ENCODE measurements at places on chromosomes 13 and 19.

DNA sequence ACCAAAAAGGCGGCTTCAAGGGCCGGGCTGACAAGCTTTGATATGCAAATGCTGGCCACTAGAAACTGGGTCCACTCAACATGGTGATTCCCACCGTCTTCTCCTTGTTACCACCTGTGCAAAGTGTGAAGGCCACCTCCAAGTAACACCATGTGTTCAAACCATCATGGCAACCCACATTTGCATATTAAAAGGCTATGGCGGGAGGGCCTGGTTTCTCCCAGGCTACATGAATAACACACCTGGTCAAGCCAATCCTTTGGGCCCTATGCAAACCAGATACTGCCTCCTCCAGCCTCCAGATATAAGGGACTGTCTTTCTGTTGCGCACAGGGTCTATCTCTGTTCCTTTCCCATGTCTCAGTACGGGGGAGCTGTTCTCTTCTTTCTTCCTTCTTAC, 36.6 kb upstream of the ZSCAN5A start:
- DNase-seq: no peak

DNA sequence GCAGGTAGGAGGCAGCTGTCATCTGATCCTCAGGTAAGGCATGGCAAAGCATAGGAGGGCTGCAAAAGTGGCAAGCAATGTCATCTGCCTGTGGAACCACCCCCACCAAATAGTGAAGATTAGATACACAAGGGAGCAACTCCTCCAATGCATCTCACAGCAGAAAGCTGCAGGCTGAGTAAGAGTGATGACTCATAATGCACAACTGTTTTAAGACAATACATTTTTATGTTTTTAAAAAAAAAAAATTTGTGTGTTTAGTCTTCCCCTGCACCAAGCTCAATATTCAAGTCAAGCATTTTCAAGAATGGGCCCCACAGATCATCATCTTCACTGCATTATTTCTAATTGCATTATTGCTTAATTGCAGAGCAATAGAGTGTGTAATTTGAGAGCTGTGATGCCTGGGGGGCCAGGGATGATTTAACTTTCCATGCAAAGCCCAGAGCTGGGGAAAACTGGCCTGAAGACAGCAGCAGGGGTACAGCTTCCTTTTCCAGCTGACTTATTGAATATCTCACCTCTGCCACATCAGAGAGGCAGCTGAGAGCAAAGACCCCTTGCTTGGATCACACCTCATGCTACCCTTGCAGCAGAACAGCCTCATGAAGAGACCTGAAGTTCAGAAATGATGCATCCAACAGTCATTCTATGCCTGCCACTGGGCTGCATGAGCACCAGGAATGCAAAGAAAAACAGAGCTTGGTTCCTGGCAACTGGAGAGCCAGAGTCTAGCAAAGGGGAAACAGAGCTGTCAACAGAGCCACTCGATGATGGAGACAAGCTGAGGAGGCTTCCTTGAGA, 22.7 kb upstream of the POP4 start:
- no peak for DNase-seq

GRCh38 chr19:34357431-34357830, 7.6 kb upstream of the GPI start:
- no peak for DNase-seq

GRCh38 chr13:76775088-76775740, 111.0 kb downstream of the KCTD12 start:
- no peak for DNase-seq

- DNase-seq: no peak
Measured at GRCh38 chr13:19791953-19792537, 9.3 kb upstream of the PSPC1 start.

DNA sequence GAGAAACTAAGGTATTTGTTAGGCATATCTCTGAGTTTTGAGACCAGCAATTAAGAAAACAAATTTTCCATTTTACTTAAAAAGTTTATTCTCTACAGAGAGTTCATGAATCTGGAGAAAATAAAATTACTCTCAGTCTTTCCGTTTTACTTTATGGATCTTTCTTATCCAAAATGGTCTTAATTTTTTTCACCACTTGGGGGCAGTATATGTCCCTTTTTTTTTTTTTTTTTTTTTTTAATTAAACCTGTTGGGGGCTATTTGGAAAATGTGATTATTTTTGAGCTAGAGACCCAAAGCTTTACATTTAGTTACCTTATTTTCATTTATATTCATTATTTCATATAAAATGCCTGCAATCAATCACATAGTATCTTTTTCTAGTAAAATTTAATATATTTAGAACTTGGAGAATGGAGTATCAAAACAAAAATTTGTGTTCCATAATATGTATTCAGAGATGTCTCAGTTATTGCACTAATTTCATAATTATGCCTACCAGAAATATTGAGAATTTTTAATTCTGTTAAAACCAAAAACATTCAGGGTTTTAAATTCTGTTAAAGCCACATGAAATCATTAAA, 27.1 kb downstream of the PIBF1 start:
- DNase-seq: no peak

DNA sequence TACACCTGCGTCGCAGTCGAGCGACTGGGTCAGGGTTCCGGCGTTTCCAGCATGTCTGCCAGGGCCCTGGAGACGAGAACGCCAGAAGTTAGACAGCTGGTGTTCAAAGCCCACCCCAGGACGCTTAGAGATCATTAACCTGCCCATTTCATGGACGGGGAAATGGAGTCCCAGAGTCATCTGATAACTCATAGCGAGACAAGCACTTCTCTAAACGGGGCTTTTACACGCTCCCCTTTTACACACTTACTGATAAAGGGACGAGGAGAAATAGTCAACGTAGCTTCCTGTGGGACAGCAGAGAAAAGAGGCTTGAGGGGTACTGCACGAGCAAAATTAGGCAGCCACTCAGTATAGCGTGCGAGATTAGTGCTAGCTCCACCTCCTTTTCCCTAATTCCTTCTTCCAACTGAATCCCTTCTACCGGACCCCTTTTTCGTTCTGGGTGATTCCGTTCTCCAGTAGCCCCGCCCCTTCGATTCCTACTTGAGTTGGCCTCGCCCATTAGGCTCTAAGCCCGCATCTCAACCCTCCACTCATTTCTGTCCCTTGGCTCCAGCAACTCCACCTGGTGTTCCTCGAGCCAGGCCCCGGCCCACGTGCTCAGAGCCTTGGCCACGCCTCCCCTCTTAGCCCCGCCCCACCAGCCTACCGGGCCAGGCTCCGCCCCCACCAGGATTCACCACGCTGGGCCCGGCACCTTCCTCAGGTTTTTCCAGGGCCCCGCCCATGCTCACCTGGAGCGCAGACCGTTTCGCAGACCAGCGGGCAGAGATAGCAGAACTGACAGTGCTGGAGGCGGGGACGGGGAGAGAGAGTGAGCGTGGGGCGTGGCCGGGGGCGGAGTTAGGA, 3.7 kb downstream of the HRC start:
- DNase-seq: no peak

All from HL-60 (cell line).